A549 treated with DMSO at 1 μM for 4 hours (cell line): ENCODE measurements at places on chromosomes 16 and 17. TPM values are rescaled to one million over a fixed set of nuclear protein-coding genes. Genes with fewer than 3 reads are reported as not detected.

The CHST5 gene
- 0.07 to 0.10 TPM (median 0.08 TPM) in 3 of 5 replicates, not detected in the others for total RNA-seq

The CPNE7 gene
- total RNA-seq, result 41.5 to 71.1 TPM (median 57.3 TPM) in 5 replicates

The SPATA22 gene
- not detected in 5 replicates for total RNA-seq

The KRT16 gene
- 0.27 to 0.88 TPM (median 0.77 TPM) in 5 replicates for total RNA-seq

The MEFV gene
- not detected in 5 replicates for total RNA-seq

The LGALS9C gene
- total RNA-seq, result not detected in 5 replicates
